ENCODE measurements at places on chromosomes 6 and 20. TPM values are rescaled to one million over a fixed set of nuclear protein-coding genes. Genes with fewer than 3 reads are reported as not detected.

- H3K4me3 ChIP-seq: no peak overlapping the region
- no peaks in the 10 kb centered on the region for H3K27me3 ChIP-seq
- no peak for DNase-seq
- no peaks in the 10 kb centered on the region for H3K4me1 ChIP-seq
These were observed 48.1 kb downstream of the KCNS1 start for GRCh38 chr20:45052698-45053429.

DNA sequence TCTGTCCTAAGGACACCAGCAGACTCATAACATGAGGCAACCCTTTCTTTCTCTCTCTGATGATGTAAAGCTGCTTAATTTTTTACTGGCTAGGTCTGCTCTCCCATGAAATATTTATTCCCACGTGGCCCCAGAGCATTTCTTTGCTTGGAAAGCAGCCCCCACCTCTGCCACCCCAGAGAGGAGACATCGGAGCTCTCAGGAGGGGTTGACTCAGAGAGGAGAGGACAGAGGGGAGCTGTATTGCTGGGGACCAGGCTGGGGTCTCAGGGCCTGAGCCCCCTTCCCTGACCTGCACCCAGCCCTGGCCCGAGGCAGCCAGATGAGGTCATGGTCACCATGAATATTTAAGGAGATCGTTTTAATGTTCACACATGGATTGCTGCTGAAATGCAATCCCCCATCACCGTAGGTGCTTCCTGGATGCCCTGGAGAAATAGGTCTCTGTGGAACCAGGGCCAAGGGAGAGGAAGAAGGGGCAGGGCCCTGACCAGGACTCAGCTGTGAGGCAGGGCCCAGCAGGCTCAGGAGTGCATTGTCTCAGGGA, 117.5 kb downstream of the DLL1 start:
- DNase-seq: peak; percentile 13
- H3K4me3 ChIP-seq: no peak overlapping the region
- H3K36me3 ChIP-seq: no peaks in the 10 kb centered on the region

DNA sequence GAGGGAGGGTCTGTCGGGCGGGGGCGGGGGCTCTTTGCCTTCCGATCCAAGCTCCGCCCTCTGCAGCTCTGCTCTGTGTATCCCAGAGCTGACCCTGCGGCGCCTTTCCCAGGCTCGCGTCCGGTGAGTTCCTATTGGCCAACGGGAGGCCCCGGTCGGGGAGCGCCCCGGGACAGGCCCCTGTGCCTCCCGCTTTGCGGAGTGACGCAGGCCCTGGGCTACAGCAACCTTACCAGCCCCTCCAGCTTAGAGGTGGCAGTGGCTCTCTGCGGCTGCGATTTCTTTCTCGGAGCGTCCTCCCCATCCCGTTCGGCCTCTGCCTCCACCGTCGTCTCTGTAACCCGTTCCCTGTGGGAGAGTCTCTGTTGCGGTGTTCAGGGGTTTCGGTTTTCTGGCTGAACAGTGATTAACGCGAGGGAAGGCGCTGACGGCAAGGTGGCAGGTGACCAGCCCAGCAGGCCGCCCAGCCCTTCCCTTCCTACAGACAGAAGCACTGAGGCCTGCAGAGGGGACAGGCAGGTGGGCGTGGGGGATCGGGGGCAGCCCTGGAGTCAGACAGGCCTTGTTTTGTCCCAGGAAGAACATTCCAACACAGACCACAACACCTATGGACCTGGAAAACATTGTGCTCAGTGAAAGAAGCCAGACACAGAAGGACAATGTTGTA, 18.1 kb upstream of the CEBPB start:
- H3K27ac ChIP-seq: peak overlapping the region; percentile 75
- H3K27me3 ChIP-seq: no peaks in the 10 kb centered on the region
- peaks cover 8% of the 10 kb centered on the region for H3K4me1 ChIP-seq
- peak overlapping the region; percentile 57 for H3K4me3 ChIP-seq
- DNase-seq: peak; percentile 84
- H3K36me3 ChIP-seq: no peaks in the 10 kb centered on the region

DNA sequence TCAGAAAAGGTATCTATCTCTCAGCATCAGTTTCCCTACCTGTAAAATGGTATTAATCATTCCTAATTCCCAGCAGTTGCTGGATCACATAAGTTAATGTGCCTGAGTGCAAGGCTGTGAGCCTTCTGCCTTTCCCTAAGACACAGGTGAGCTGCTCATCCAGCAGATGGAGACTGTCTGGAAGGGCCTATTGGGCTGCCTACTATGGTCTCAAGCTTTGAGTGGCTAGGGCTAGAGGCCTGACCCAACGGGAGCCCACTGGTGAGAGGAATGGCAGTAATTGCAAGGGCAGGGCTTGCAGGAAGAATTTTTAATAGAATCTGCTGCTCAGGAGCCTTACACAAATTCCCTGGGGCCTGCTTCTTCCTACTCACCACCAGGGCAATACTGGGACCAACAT, 4.3 kb downstream of the KHDC1 start:
- no peak for DNase-seq
- no peak overlapping the region for H3K4me3 ChIP-seq
- H3K27ac ChIP-seq: no peak overlapping the region
- no peaks in the 10 kb centered on the region for H3K4me1 ChIP-seq
- no peaks in the 10 kb centered on the region for H3K36me3 ChIP-seq

GRCh38 chr20:3071610-3072529, at the start of gene OXT:
Gene OXT (plus strand): TSS chr20:3071620. CDS start chr20:3071656, 36 bp downstream.
- H3K27me3 ChIP-seq: no peaks in the 10 kb centered on the region
- no peak for DNase-seq
- H3K27ac ChIP-seq: no peak within 1 kb of the TSS
- H3K4me1 ChIP-seq: no peaks in the 10 kb centered on the region

- no peaks in the 10 kb centered on the region for H3K27me3 ChIP-seq
- H3K27ac ChIP-seq: no peak overlapping the region
- H3K4me1 ChIP-seq: no peaks in the 10 kb centered on the region
- H3K36me3 ChIP-seq: no peaks in the 10 kb centered on the region
These were observed 338.7 kb downstream of the HTR1B start for GRCh38 chr6:77124604-77125003.

C6orf15 gene
- not detected for total RNA-seq

SOX18 gene
- 17.1 TPM for total RNA-seq

TSBP1 gene
- 18.4 TPM for total RNA-seq

Data from testis (tissue), 5 donors.